Cardiac septum (tissue), 1 donor: ENCODE measurements at places on chromosomes 4 and X. TPM values are rescaled to one million over a fixed set of nuclear protein-coding genes. Genes with fewer than 3 reads are reported as not detected.

Gene PRRG3
- 1.1 TPM for total RNA-seq

Gene ATP8A1
- total RNA-seq: 22.1 TPM

Gene TKTL1
- 3.2 TPM for total RNA-seq

Gene ADH4
- not detected for total RNA-seq

Gene SOX3
- not detected for total RNA-seq

Gene BRS3
- total RNA-seq: not detected

Gene NCBP2L
- total RNA-seq: not detected

Gene FUNDC2
- 207 TPM for total RNA-seq

Gene IL3RA
- 7.6 TPM for total RNA-seq

Gene TMEM255A
- total RNA-seq: 0.48 TPM
